ENCODE measurements at places on chromosomes 7 and 10. TPM values are rescaled to one million over a fixed set of nuclear protein-coding genes. Genes with fewer than 3 reads are reported as not detected.

- DNase-seq: no peak
Observed at GRCh38 chr7:151586531-151587260, 67.0 kb upstream of the RHEB start.

- DNase-seq: peak; percentile 94
Observed at GRCh38 chr7:23679898-23680413, at the start of gene FAM221A. Gene FAM221A (plus strand): TSS chr7:23680199. CDS start chr7:23680219, 20 bp downstream.

- no peak for DNase-seq
Observed at GRCh38 chr10:111811517-111811916, 372.0 kb downstream of the GPAM start.

The NPSR1 gene
- total RNA-seq: not detected

- no peak for DNase-seq
Observed at GRCh38 chr10:7550013-7550412, 116.8 kb downstream of the ITIH5 start.

DNA sequence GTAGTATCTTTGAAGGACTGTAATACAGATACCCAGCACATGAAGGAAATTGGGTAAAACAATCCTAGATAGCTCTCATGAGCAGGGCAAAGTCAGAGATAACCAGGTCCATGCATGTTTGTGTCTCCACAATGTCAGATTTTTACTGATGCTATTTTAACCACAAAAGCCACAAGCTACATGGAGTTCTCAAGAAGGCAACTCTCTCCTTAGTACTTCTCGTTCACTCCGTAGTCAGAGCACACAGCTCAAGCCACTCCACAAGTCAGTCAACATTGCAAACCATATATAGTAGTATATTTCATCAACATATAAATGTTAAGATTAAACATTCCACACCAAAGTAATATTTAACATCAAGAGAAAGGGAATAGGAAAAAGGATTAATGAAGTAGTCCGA, 98.0 kb upstream of the PIK3CG start:
- DNase-seq: no peak
